SJCRH30 (cell line): ENCODE measurements at places on chromosomes 12 and 14.

GRCh38 chr14:23438101-23438971 lies 2.9 kb upstream of the MYH7 start:
- no peaks in the 10 kb centered on the region for H3K36me3 ChIP-seq
- H3K4me3 ChIP-seq = peak overlapping the region; percentile 35
- DNase-seq = peak; percentile 92
- H3K27me3 ChIP-seq = no peaks in the 10 kb centered on the region
- H3K27ac ChIP-seq = peak overlapping the region; percentile 85

DNA sequence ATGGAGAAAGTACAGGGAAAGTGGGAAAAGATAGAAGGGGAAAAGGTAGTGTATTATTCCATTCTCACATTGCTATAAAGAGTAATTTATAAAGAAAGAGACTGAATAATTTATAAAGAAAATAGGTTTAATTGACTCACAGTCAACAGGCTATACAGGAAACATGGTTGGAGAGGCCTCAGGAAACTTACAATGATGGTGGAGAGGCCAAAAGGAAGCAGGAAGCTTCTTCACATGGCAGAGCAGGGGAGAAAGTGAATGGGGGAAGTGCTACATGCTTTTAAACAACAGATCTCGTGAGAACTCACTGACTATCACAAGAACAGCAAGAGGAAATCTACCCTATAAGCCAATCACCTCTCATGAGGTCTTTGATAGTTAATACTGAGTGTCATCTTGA lies 725.0 kb upstream of the FLRT2 start:
- H3K27ac ChIP-seq = no peak overlapping the region
- no peaks in the 10 kb centered on the region for H3K27me3 ChIP-seq
- no peak overlapping the region for H3K4me3 ChIP-seq
- H3K36me3 ChIP-seq = no peaks in the 10 kb centered on the region
- DNase-seq = no peak

DNA sequence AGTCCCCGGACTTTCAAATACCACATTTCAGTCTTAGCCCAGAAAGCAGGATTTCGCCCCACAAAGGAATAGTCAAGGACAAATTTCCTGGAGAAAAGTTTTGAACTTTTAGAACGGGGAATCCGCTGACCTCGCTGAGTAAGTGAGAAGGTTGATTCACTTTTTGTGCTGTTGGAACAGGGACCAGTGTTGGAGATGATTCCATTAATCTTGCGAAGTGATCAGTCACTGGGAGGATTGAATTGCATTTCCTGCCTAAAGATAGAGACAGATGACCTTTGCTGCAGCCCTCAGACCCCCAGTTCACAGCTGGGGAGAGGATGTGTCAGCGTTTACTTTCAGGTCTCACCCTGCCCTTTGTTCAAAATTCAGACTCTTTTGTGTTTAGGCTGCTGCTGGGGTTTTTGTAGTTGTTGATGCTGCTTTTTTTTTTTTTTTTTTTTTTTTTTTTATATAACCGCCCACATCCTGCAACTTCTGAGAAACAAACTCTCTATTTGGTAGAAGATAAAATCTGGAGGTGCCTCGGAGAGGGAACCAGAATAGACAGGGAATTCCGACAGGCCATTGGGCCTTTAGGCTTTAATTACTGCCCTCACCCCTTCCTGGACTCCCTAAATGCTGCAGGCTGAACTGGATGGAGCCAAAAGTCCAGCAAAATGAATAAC lies 9.8 kb upstream of the KDM2B start:
- H3K27me3 ChIP-seq = no peaks in the 10 kb centered on the region
- H3K27ac ChIP-seq = peak overlapping the region; percentile 44; the same call in 1 of the 2 replicates
- peak; percentile 43 for DNase-seq
- H3K36me3 ChIP-seq = no peaks in the 10 kb centered on the region
- peak overlapping the region; percentile 44 for H3K4me3 ChIP-seq

- no peaks in the 10 kb centered on the region for H3K4me1 ChIP-seq
- no peaks in the 10 kb centered on the region for H3K27me3 ChIP-seq
- no peak overlapping the region for H3K4me3 ChIP-seq
- no peak for DNase-seq
- no peak overlapping the region for H3K27ac ChIP-seq
Measured at GRCh38 chr12:16449459-16449858, 102.0 kb downstream of the MGST1 start.
